Prostate gland (tissue), 2 donors: ENCODE measurements at places on chromosomes 6 and 20. TPM values are rescaled to one million over a fixed set of nuclear protein-coding genes. Genes with fewer than 3 reads are reported as not detected.

Gene RNF182
- total RNA-seq, result not detected

DNA sequence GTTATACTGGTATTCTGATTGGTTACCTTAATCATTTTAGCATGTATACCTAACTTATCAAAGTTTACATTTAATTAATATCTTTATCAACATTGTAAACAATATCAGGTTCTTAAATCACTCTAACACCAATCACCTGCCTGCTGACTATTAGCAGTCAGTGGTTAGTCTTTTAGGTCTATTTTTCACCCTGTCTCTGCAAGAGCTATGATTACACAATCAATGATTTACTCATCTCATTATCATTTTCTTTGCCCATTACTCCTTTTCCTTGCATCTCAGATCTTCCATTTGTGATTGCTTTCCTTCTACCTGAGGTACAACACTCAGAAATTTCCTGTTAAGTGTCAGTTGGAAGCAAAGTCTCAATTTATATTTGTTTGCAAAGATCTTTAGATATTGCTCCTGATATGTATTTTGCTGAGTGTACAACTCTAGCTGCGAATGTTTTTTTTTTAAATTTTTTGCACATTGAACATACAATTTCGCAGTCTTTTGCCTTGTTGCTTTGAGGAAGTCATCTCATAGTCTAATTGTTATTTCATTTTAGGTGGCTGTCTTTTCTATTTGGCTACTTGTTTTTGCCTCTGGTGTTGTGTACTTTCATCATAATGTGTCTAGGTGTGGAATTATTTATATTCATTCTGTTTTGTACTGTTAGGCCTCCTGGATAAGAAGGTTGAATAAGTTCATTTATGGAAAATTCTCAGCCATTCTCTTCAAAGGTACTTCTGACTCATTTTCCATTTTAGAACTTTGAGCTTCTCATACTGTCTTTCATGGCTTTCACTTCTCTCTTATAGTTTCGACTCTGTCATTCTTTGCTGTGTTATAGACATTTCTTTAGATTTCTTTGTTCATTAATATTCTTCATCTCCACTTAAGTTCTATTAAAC lies 104.9 kb upstream of the CEP162 start:
- no peak for DNase-seq
- no peaks in the 10 kb centered on the region for H3K36me3 ChIP-seq
- no peaks in the 10 kb centered on the region for H3K4me1 ChIP-seq
- H3K4me3 ChIP-seq, result no peak overlapping the region
- H3K27ac ChIP-seq, result no peak overlapping the region
- H3K27me3 ChIP-seq, result no peaks in the 10 kb centered on the region

Gene GNAS-AS1
- 1.8 TPM for total RNA-seq

Gene ZNF165
- 1.8 TPM for total RNA-seq

Gene ENPP3
- total RNA-seq, result 2.2 TPM
